ENCODE measurements at places on chromosomes 5 and 9.

DNA sequence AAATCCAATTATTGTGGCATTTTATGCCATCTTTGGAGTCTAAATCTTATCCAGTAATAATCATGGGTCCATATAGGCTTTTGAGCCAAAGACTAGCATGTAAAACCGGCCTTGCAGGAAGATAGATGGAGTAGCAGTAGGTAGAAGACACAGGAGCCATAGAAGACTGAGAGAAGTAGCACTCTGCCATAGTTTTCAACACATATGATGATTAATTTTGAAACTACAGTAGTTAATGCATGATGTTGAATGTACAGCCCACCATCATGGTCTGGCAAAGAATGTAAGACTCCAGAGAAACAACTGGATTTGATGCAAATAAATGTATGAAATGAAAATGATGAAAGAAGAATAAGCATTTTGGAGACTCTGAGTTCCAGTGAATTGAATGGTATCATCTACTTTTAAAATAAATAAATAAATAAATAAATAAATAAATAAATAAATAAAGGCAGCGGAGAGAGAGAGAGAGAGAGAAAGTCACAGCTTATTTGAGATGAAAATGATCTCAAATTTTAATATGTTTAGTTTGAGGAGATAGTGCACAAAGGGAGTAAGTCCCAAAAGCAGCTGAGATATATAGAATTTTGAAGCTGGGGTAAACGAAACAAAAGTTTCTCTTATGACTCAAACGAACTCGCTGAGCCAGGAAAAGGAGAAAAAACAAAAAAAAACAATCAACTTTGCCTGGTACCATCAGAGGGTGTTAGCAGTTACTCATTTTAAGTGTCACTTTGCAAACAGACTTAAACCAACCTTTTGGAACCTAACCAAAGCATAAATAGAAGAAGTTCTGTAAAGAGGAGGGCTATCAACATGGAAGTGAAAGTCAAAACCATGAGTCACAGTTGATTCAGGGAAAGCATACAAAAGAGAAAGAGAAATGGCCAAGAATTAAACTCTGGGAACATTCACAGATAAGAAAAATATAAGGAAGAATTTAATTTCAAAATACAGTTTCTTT, 388.7 kb downstream of the CETN3 start:
- peak; percentile 4 for DNase-seq

GRCh38 chr9:70635790-70636189, 221.3 kb upstream of the KLF9 start:
- no peak for DNase-seq

- DNase-seq, result no peak
Measured at GRCh38 chr9:5853617-5854016, 20.7 kb upstream of the ERMP1 start.

GRCh38 chr5:14503681-14504331, 77.8 kb upstream of the OTULINL start:
- no peak for DNase-seq

DNA sequence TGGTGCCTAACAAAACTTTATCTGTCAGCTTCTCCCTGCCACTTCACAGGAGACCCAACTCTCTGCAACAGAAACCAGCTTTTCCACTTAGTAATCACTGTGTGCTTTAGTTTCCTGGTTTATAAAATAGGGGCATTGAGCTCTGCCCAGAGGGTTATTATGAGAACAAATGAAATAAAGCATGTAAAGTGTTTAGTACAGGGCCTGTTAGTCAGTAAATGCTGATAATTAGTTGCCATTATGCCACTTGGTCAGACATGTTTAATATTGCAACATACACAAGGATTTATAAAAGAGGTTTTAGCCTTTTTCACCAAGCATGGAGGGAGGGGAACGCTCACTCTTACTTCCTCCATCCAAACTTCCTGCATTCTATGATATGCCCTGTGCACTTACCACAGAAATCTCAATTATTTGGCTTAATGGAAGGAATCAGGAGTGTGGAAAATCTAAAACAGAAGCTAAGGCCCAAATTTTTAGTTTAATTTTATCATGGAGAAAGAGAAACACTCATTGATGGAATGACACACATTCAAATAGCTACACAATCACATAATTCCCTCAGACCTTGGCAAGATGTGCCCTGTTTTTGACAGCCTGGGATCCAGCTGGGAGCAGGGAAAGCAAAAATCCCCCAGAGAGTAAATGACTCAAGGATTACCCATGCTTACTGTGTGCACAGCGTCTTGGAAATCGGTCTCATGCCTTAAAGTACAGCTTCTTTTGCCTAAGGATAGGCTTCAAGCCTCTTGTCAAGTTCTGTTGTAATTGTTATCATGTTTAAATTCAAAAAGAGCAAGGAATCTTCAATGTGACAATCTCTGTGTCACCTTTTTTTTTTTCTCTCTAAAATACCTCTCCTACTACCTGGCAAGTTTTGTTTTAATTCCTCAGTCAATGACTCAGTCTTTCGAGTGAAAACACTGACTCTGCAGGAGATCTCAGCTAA, 34.0 kb downstream of the ZNF474 start:
- DNase-seq, result no peak

DNA sequence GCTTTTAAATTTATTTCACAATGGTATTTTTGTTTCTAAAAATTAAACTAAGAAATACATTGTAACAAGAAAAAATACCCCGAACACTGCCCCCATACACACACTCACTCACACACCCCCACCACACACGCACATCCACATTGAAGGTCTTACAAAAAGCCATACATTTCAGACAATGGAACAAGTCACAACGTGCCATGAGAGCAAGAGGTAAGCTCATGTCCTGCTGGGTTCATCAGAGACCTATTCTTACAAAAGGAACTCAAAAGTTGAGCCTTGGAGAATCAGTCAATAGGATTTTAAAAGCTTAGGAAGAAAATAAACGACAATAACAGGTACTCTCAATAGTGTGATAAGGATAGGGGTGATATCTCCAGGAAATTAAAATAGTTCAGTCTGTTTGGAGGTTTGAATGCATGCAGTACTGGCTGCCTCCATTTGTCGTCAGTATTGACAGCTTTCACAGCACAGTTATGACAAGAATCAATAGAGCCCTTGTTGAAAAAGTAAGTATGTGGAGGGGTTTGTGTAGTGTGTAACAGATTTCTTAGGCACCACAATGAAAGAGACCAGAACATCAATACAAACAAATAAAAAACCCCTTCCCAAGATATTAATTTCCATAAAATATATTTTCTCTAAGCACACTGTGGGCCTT, 1826.2 kb upstream of the CDH6 start:
- DNase-seq, result no peak

DNA sequence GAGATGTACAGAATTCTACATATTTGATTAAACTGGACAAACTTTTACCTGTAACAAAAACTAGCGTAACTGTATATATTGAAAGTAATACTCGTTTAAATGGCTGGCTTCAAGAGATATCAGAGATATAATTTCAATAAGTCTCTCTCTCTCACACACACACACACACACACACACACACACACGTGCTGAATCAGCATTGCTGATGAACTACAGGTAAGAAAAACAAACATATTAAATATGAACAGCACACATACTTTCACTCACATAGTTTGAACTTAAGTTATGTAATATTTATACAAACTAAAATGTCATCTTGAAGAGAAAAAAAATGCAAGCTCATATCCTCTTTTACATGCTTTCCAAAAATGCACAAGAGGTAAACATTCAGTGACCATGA, 145.4 kb downstream of the BNC2 start:
- no peak for DNase-seq

- no peak for DNase-seq
Measured at GRCh38 chr9:135127718-135128670, 40.5 kb downstream of the OLFM1 start.

- DNase-seq, result no peak
Measured at GRCh38 chr5:14316471-14316870, 173.3 kb downstream of the TRIO start.

DNA sequence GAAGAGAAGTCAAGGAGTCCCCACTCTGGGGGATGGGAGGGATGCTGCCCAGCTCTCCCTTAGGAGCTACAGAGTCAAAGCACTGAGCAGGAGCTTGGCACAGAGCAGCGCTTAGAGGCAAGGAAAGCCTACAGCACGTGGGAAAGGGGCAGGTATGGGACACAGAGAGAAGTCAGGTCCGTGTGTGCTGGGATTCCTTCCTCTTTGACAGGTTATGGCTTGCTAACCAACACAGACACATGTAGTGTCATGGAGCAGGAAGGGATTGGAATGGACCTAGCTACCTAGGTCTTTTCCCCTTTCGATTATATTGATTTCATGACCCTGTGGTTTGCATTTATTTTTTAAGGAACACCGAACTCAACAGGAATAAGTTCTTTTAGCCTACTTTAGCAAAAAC, 208.5 kb upstream of the TUT7 start:
- no peak for DNase-seq

DNA sequence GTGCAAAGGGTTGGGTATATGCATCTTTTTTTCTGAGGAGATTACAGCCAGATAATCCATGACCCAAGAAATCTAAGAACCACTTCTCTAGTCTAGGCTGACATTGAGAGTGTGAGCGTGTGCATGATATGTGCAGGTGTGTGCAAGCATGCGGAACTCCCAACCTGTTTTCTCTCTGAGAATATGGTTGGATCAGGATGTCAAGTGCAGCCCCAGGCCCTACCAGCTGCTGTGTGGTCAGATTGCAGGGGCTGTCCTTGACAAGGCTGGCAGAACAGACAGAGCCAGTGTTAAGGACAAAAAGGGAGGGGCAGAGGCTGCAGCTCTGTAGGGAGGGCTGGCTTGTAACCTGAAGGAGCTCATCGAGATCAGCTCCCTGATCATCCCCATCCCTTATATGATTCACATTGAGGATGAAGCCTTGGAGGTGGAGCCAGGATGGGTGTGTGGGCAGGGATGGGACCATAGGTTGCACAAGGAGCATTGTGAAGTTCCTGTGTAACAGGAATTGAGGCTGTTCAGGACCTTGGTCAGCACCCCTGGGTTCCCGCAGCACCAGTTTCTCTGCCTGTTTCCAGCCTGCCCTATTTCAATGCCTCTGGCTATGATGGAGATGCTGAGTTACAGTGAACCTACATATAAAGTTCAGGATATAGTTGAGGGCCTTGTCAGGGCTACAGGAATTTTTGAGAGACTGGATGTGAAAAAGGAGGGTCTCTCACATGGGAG, 52.6 kb upstream of the ARAP3 start:
- peak; percentile 70 for DNase-seq

- no peak for DNase-seq
Measured at GRCh38 chr9:98833090-98833956, 25.9 kb downstream of the GALNT12 start.

DNA sequence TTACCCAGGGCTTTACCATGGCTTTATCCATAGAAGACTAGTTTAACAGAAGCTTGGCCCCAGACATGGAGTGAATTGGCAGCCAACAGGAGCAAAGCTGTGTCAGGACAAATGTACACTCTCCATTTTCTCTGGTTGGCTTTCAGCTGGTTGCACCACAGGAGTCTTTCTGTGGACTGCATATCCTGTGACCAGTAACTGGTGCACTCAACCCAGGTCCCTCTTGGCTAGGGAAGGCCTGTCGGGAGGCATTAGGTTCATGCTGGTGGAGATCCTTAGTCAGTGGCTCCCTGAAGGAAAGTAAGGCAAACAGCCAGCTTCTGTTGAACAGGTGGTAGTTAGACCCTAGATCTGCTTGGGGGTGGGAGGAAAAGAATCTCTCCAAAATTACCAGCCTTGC, 146.9 kb upstream of the TLX3 start:
- DNase-seq, result no peak

- no peak for DNase-seq
Measured at GRCh38 chr5:73947906-73948640, 322.1 kb downstream of the ARHGEF28 start.

GRCh38 chr9:76677481-76678055, 86.7 kb upstream of the PCA3 start:
- DNase-seq, result no peak

Measured in hematopoietic multipotent progenitor cell treated with erythropoietin and hydrocortisone succinate and interleukin-3 and kit ligand, for 4 days (in vitro differentiated cells).